ENCODE measurements at places on chromosomes 2 and 18. TPM values are rescaled to one million over a fixed set of nuclear protein-coding genes. Genes with fewer than 3 reads are reported as not detected.

Gene UGT1A3
- total RNA-seq: not detected

Gene TMEFF2
- not detected for total RNA-seq

Gene FAM237A
- total RNA-seq: not detected

Gene RAB17
- total RNA-seq: not detected

Gene FRZB
- 0.57 TPM for total RNA-seq

Gene PXDN
- 101 TPM for total RNA-seq

Gene TUBB8B
- not detected for total RNA-seq

Gene POTEE
- total RNA-seq: not detected

Gene CTAGE1
- not detected for total RNA-seq

Gene DSC3
- total RNA-seq: 1.1 TPM

Gene METTL4
- 8.0 TPM for total RNA-seq

Gene TUBA3E
- not detected for total RNA-seq

Gene TCF23
- not detected for total RNA-seq

Gene TRIM43
- not detected for total RNA-seq

Gene SLC1A4
- 6.4 TPM for total RNA-seq

Gene ABCB11
- 4.6 TPM for total RNA-seq

Gene NXPH2
- total RNA-seq: not detected

Gene HADHB
- total RNA-seq: 226 TPM
